ENCODE measurements at places on chromosomes 2 and 18. TPM values are rescaled to one million over a fixed set of nuclear protein-coding genes. Genes with fewer than 3 reads are reported as not detected.

Gene TRIM43
- total RNA-seq = not detected

DNA sequence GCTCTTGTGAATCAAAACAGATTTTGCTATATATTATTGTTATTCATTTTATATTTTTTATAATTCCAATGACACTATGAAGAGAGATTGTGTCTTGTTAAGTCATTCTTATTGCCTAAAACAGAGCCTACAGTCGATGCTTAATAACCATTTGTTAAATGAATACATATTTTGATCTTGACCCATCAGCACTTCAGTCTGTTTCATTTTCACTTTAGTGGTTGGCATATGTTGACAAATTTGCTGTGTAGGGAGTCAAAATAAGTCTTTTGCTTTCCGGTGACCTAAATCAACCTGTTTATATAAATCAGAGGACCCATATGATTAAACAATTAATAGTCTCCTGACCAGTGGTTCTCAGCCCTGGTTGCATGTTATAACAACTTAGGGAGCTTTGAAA is 97.1 kb downstream of the TXNL1 start:
- no peak for DNase-seq

GRCh38 chr18:54852780-54853675 is 24.8 kb downstream of the RAB27B start:
- DNase-seq = no peak

Gene SLC4A5
- total RNA-seq = 0.63 TPM

Gene C2orf78
- total RNA-seq = not detected

DNA sequence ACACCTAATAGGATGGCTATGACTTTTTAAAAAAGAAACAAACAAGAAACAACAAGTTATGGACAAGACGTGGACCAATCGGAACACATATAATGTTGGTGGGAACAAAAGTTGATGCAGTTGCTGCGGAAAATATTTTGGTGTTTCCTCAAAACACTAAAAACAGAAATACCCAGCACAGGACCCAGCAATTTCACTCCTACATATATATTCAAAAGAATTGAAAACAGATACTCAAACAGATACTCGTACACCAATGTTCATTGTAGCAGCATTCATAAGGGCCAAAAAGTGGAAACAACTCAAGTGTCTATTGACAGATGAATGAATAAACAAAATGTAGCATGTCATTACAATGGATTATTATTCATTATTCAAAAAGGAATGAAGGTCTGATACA is 12.1 kb downstream of the CCDC141 start:
- no peak for DNase-seq

Gene GCG
- not detected for total RNA-seq

DNA sequence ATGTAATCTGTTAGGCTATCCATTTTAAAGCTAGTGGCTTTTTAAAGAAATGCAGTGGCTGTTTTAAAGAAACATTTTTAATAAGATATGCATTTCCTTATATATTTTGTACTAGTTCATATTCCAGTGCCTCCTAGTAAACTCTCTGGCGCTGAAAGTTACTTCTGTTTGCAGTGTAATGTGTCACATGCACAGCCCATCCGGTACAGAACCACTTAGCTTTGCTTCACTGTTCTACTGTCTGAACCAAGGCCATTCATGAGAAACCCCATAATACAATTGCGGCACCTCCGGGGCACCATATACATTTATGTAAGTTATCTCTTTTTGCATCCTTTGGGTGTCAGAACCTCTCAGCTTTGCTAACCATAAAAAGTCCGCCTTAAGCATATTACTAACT is 114.6 kb upstream of the KCTD1 start:
- DNase-seq = no peak

Data from heart left ventricle (tissue), 16 donors.